ENCODE measurements at places on chromosomes 4 and X.

- no peak for DNase-seq
These were observed 93.0 kb downstream of the MAGEE1 start for GRCh38 chrX:76520273-76521054.

DNA sequence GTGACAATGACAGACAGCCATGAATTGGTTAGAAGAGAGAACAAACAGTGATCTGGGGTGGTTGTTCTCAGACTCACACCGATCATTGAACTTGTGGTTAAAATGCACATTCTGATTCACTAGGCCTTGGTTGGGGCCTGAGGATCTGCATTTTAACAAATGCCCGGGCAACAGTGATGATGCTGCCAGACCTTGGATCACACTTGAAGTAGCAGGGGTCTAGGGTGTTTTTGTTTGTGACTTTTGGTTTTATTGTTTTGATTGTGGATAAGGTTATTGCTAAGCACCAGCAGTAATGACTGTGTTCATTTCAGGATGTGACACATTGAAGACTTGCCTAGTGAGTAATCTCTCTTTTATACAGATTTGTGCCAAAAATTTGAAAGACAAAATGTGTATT lies 36.5 kb downstream of the TXLNG start:
- no peak for DNase-seq

GRCh38 chr4:54281054-54281766 lies 52.1 kb downstream of the PDGFRA start:
- no peak for DNase-seq

GRCh38 chr4:23889391-23889790 lies 456 bp downstream of the PPARGC1A start:
- no peak for DNase-seq

DNA sequence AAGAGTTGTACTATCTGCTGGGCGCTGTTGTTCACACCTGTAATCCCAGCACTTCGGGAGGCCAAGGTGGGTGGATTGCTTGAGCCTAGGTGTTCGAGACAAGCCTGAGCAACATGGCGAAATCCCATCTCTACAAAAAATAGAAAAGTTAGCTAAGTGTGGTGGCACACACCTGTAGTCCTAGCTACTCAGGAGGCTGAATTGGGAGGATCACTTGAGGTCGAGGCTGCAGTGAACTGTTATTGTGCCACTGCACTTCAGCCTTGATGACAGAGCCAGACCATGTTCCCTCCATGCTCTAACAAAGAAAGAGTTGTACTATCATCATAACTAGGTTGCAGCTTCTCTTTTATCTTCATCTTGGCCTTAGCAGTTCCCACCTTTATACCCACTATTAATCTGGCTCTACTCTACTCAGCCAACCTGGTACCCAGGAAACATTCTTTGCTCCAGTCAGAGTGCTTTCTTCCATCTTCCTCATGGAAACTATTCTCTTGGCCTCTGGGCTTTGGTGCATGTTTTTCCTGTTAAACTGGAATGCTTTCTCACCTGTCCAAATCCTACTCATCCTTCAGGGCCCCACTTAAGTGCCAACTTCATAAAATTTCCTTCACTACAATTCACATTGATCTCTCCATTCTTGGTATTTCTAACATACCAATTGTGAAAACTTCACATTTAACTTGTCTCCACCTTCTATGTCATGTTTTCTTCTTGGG lies 18.2 kb downstream of the FABP2 start:
- no peak for DNase-seq

- no peak for DNase-seq
These were observed 9.3 kb downstream of the ATP5ME start for GRCh38 chr4:664713-665231.

- DNase-seq: no peak
These were observed 29.0 kb downstream of the SGMS2 start for GRCh38 chr4:107853444-107854355.

All from substantia nigra (tissue), 51 donors.